Pons (tissue), 1 donor: ENCODE measurements at places on chromosomes 3 and 15.

- no peak for DNase-seq
Measured at GRCh38 chr3:152122851-152123250, 145.9 kb upstream of the MBNL1 start.

- DNase-seq: no peak
Measured at GRCh38 chr15:63291507-63291906, 14.1 kb downstream of the APH1B start.

GRCh38 chr3:48194446-48195071 is 6.3 kb upstream of the CDC25A start:
- DNase-seq: peak; percentile 64

- no peak for DNase-seq
Measured at GRCh38 chr3:69288161-69288895, 97.6 kb downstream of the FRMD4B start.

DNA sequence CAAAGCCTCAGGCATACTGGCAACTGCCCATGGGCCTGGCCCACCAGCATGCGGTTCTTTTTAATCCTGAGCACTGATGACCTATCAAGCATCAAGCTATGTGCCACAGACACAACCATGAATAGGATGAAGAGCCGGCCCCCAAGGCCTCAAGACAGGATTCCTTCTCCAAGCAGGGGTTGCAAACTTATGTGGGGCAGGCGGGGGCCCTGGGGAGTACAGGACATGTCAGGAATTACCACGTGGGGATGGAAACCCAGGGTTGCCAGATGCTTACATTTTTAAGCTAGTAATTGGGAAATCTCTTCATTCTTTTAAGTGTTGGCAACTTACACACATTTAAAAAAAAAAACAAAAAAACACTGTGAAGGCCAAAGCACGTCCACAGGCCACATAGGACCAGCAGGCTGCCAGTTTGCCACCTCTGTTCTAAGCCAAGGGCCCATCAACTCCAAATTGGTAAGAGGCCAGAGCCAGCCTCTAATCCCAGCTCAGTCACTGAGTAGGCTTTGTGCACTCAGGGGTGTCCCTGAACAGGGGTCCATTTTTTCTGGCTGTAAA is 32.8 kb downstream of the BDH1 start:
- no peak for DNase-seq

- DNase-seq: no peak
Measured at GRCh38 chr3:31312400-31312799, 220.3 kb upstream of the STT3B start.

GRCh38 chr15:94080989-94081605 is 150.3 kb upstream of the MCTP2 start:
- DNase-seq: no peak

DNA sequence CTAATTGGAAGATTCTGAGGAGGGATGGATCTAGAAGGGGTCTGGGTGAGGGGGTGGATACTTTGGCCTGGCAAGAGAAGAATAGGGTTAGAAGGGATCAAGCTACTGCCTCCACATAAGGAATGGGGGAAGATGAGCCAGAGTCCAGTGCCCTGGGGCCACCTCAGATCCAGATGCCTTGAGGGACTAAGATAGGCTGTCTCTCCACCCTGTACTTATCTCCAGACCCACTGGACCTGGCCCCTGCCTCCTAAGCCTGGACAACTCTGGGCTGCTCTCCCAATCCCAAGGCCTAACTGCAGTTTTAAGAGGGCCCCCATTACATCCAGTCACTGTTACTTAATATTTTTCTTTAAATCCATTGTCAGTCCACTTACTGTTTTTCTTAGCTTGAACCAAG is 2.0 kb downstream of the DVL3 start:
- no peak for DNase-seq

DNA sequence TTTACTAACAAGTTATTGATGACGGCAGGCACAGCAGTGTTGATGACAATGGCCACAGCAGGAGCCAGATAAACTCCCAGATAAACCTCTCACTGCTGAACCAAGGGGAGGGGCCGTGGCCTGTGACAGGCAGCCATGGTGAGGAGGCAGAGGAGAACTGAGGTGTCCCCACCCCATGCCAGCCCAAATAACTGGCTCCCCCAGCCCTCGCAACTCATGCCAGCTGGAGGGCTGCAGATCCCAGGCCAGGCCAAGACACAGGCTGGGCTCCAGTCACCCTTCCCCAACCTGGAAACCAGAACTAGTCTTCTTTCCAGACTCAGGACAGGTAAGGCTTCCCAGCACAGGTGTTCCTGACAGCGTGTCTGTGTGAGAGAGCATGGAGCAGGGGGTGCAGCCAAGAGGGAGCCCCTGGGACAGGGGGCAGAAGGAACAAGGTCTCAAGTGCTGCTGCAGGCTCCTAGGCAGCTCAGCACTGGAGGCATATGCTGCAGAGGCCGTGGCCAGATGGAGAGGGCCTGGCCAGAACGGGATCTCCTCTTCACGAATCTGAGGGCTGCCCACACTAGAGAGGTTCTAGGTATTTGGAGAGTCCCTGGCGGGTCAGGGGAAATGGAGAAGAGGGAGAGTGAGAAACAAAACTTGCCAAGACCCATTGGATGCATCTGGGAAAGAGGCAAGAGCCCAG is 15.9 kb downstream of the PLA2G4F start:
- DNase-seq: no peak

DNA sequence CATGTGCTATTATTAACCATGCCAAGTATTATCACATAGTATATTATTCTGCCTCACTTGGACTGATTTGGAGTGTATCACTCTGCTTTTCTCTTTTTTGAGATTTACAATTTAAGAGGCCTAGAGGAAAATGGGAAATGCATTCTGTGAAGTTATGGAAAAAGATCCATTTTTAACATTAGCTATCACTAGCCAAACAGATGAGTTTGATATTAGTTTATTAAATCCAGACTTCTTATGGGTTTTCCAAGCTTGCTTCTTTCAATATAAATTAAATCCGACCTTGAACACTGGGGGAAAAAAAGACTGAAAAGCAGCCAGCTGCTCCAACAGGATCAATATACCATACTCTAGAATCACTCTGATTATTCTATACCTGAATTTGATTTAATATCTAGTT is 30.1 kb upstream of the PLOD2 start:
- no peak for DNase-seq

DNA sequence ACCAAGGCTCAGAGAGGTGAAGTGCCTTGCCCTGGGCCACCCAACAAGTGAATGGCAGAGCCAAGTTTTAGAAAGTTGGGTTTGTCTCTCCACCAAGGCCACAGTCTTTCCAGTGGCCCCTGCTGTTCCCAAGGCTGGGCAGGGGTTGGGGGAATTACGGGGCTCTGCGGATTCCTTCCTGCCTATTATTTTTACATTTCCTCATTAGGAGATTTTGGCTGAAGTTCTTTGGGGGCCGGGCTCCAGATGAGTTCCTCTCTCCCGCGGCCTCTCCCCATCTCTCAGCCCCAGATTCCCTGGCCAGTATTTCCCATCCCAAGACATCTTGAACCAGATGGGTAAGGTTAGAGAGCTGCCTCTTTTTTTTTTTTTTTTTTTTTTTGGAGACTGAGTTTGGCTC is 44.0 kb upstream of the SMAD6 start:
- DNase-seq: no peak

DNA sequence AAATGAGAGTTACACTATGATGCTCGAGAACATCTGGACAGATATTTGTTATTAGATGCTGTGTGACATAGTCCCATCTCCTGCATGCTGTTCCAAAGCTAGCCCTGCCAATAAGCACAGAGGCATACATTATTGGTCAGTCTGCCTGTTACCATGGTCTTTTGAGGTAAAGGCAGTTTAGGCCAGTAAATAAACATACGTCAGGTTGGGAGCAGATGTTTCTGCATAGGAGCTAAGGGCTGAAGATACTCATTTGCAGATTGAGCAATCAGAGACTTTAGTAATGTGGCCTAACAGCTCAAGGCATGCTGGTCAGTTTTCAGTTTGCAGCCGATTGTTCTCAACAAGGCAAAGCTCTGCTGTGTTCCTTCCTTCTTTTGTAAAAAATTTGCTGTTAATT is 192.9 kb downstream of the ADAMTSL3 start:
- no peak for DNase-seq

GRCh38 chr3:97510795-97511194 is 253.8 kb upstream of the ARL6 start:
- no peak for DNase-seq

DNA sequence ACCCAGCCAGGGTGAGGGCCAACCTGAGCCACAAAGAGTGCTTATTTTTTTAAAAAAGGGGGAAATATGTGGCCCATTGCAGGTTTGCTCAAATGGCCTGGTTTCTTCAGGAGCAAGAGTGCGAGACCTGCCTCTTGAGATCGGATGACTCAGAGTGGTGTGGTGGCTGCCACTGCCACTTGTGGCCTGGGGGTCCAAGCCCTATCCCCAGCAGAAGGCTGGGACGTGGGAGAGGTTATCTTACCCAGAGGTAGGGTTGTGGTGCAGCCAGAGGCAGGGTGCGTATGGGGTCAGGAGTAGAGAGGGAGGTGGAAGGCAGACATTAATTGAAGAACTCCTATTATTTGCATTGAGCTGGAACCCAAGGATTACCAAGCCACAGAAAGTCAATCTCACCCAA is 83.2 kb upstream of the SMAD3 start:
- DNase-seq: no peak

GRCh38 chr3:164460851-164461250 is 617.4 kb downstream of the SI start:
- no peak for DNase-seq

- DNase-seq: no peak
Measured at GRCh38 chr3:129663045-129663446, 56.6 kb upstream of the PLXND1 start.

GRCh38 chr3:48125013-48125705 is 63.1 kb downstream of the CDC25A start:
- no peak for DNase-seq

DNA sequence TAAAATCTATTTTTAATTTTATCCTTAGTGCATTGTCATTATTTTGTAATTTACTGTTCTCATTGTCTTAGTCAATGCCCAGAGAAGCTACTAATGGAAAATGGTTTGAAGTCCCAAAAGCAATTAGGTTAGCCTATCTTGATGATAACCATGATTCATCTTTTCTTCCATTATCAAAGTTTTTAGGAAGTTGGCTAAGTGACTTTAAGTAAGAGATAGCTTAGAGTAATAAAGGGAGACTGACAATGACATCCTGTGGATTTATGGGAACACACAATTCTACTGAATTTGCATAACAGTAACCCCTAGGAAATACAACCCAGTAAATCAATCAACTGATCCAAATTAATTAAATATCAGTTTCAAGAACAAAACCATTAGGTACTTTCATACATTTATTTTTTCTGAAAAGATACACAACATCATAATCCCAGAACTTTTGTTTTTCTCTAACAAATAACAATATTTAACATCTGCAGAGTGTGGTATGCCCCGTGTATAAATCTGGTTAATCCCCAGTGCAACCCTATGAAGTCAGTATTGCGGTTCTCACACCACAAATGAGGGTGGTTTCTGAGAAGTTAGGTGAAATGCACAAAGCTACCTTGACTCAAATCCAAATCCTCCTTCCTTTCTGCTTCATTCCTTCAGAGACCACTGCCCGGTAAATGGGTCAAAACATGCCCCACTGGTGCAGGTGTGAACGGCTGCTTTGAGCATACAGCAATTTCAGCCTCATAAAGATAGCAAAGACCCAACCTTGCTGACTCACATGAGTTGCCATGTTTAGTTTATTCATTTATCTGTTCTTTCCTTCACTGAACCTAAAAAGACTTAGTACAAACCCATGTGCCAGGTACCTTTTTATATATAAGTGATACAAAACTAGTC is 202.1 kb downstream of the TBL1XR1 start:
- no peak for DNase-seq

DNA sequence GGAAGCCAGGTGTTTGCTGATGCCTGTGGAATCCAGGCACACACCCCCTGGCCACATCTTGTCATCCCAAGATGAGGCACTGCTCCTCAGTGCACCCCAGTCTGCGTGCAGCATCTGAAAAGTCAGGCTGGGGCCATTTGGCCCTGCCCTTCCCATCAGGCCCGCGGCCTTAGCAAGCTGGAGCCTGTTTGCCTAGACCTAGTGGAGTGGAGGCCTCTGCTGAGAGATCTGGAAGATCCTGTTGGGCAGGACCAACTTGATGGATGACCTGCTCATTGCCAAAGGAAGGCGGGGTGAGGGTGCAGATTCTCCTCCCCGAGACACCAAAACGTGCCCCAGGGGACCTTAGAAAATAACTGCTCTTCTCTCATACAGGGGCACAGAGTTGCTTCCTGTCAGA is 220.2 kb downstream of the SHQ1 start:
- no peak for DNase-seq

GRCh38 chr3:177600411-177600810 is 403.1 kb upstream of the TBL1XR1 start:
- DNase-seq: no peak

DNA sequence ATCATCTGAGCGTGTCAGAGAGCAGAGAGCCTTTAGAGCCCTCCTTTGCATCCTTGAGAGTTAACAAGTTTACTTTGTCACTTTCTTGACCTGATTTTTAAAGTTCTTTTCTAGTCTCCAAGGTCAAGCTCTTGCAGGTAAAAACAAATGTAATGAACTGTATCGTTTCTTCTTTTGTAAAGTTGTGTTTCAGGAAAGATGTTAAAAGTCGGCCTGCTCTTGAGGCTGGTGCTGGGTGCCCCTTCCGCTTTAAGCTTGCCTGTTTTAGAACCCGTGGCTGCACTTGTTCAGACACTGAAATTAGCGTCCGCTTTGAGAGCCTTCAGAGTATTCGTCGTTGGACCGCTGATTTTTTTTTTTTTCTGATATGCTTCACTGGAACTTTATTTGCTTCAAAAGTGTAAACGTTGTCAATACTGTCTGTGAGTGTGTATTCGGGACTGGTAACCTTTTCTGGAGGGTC is 52.6 kb upstream of the ULK4 start:
- peak; percentile 55 for DNase-seq

DNA sequence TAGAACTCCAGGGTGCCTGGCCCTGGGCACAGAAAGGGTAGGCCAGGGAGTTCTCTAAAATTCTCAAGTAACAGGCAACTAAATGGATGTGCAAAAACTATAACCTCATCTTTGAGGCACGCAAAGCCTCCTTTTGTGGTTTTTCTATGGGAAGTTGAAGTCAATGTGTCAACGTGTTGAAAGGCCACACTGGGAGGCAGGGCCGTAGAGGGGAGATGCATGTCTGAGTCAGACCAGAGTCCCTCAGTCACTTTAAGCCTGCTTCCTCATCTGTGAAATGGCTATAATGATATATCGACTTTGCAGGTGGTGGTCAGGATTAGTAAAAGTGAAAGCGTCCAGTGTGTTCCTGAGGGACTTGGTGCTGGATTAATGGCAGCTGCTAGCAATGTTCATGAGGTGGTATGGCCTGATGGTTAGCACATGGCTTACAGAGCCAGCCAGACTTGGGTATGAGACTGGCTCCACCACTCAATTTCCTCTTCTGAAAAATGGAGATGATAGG is 17.0 kb downstream of the TGM5 start:
- DNase-seq: no peak

- DNase-seq: no peak
Measured at GRCh38 chr3:138032567-138032966, 22.6 kb downstream of the CLDN18 start.
